ENCODE measurements at places on chromosomes 1 and 21.

- peak; percentile 20 for DNase-seq
Observed at GRCh38 chr21:43012596-43012995, 38.2 kb downstream of the PKNOX1 start.

DNA sequence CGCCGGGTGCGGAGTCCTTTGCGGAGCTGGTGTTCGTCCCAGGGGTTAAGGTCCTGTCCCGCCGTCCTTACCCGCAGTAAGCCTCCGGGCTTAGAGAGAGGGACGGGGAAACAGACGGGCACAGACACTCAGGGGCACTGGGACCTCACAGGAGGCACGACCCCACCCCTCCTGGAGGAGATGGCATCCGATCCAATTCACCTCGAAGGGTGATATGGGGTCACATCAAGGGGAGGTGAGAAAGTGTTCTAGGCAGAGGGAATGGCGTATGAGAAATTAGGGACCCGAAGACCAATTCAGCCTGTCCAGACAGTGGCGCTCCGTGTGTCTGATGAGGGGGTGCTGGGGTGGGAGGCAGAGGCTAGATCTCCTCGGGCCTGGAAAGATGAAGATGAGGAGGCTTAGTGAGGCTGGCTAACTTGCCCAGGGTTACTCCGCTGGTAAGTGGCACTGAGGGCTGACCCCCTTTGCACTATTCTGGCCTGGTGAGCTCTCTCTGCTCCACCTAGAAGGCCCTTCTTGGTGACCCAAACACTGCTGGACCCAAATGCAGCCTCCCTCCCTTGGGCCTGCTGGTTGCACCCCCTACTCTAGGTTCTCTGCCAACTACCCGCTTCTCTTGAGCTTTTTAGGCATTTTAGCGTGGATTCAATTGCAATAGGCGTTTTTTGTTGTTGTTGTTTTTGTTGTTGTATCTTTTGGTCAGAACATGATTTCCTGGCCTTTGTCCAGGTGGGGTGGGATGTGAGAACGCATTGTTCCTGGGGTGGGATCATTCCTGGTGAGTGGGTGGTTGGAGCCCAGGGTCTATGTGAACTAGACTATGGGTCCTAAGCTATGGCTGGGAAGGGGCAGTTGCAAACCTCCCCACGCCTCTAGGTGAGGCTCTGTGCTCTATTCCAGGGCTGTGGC lies 12.3 kb downstream of the BTBD19 start:
- DNase-seq = no peak

- peak; percentile 41 for DNase-seq
Observed at GRCh38 chr1:193674292-193674944, 488.0 kb upstream of the B3GALT2 start.

DNA sequence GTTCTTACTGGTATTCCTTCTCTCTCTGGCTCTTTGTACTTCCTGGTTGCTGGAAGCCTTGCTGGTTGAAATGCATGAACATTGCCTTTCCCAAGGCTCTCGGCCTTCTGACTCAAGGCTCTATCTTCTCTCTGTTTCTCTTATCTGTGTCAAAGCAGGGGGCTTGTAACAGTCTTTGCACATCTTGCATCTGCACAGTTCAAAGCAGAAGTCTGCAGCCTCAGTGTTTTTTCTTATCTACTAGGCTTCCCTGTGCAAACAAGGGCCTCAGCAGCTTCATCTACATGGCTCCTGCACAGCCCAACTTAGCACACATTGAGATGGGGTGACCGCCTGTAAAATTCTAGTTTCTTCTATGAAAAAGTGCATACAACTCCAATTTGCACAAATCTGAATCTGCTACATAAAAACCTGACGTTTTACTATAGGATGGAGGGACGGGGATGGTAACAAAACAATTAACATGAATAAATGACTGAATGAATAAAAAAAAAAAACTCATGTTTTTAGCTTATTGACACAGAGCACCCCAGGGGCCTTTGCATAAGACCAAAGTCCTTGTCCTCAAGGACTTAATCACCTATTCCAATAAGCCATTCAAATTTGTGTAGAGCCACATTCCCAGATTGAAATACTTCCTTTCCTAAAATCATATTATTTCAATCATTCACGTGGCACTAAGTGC lies 458.3 kb downstream of the LMO4 start:
- DNase-seq = no peak

DNA sequence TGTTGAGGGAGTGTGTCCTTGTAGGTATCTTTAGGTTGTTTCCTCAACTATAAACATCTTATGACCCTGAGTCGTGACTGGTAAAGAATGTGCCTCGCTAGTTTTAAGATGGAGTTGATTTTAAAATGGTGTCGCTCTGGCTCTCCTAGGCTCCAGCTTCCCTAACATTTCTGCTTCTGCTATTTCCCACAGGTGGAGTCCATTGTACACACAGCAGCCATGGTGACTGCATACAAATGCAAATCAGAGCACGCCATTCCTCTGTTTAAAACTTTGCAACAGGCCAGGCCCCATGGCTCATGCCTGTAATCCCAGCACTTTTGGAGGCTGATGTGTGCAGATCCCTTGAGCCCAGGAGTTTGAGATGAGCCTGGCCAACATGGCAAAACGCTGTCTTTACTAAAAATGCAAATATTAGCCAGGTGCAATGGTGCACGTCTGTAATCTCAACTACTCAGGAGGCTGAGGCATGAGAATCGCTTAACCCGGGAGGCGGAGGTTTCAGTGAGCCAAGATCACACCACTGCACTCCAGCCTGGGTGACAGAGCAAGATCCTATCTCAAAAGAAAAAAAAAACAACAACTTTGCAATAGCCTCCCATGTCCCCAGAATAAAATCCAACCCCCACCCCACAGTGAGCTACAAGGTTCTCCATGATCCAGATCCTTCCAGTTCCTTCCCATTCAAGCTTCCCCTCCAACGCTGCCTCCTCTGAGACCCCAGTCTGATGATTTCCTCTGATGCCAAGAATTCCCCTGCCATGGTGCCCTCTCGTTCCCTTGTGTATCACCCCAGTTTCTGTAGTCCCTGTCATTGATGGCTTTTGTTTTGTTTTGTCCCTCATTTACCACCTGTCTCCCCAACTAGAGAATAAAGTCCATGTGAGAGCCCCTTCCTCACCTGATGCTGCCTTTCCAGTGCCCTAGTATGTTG lies 36.9 kb upstream of the KLHDC7A start:
- no peak for DNase-seq

DNA sequence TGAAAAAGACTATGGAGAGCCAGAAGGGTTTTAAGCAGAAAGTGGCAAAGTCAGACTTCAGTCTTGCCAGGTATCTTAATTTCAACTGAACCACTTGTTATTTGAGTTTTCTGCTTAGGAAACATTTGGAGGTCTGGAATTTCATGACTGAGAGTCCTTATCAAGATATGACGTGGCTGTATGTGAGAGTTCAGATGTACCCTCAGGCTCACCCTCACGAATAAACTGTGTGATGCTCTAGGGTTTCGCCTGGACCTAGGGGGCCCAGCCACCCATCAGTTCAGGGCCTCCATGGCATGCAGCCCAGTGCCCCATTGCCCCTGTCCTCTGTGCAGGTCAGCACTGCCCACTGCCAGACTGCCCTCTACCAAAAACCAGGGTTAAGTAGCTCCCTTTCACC lies 30.6 kb upstream of the TADA1 start:
- DNase-seq = no peak

- no peak for DNase-seq
Observed at GRCh38 chr1:6000444-6001288, 8.4 kb upstream of the NPHP4 start.

DNA sequence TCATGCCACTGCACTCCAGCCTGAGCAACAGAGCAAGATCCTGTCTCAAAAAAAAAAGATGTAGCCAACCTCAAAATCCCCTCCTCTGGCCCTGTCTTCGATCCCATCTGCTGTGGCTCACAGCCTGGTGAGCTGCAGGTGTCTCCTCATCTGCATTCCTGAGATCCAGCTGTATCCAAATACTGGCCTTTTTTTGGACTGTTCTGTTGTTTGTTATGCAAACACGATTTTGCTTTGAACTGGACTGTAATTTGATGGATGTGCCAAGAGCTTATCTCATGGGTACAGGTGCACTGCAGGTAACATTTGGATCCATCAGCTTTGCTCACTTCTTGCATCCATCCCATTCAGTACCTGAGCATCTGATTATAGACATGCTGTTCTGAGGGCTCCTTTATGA lies 14.1 kb upstream of the FAM43B start:
- DNase-seq = no peak

GRCh38 chr1:159211331-159212136 lies 6.9 kb downstream of the ACKR1 start:
- DNase-seq = no peak

GRCh38 chr1:77281491-77282186 lies at the start of gene AK5:
Gene AK5 (plus strand): TSS chr1:77282019. CDS start chr1:77282314, 295 bp downstream.
- DNase-seq = peak; percentile 38

- no peak for DNase-seq
Observed at GRCh38 chr1:41784531-41785274, 134.0 kb downstream of the HIVEP3 start.

DNA sequence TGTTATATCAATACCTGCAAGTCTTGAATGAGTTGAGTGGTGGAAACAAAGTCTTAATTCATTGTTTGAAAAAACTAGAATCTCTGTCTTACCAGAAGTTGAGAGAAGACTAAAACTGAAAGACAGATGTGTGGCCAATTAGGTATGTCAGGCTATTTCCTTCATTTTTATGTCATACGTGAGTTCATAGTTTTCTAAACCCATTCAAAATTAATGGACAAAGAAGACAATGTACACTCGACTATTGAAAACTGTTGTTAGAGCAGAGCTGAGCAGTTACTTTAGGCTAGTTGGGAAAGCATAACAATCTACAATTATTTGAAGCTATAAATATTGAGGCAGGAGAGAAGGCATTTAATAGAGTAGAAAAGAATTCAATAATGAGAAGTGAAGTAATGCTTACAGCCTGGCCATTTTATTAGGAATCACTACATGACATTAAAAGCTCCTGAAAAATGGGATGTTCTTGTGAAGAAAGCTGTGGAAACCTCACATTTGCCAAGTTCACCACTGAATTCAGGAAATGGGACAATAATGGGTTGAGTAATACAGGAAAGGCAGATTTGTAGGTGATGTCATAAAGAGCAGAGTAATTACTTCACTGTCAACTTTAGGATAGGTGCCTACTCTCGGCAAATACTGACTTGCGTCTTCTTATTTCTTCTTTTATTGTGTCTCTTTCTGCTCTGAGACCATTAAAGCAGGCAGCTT lies 204.4 kb downstream of the PLA2G4A start:
- peak; percentile 19 for DNase-seq

DNA sequence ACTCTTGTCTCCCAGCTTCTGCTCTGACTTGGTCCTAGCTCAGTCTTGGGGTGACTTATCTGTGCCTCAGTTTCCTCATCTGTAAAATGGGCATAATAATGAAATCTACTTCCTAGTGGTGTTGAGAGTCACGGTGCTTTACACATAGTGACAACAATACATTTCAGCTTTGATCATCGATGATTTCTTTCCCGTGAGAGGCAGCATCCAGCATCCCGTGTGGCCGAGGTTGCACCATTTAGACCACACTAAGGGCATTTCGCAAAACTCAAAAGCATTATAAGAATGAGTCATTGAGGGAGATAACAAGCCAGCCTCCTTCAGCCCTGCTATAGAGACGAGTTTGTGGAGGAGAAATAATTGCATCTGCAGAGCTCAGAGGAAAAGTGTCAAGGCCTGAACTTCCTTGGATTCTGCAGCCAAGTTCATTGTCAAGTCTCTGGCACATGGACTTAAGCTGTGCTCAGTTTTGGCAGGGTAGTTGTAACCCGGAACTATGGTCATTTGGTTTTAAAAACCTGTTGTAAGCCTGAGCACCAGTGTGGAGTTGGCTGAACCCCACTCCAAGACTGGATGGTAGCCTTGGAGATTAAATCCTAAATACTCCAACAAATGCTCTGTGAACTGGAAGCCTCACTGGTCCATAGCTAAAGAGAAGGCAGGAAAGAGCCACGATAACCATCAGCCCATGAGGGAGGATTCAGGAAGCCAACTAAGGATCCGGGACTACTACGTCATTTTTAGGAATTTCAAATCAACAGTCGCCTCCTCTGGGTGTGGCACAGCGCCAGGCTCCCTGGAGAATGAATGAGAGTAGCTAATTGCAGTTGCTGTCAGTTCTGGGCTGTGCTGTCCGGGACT lies 64.2 kb downstream of the TCP10L start:
- DNase-seq = peak; percentile 91

GRCh38 chr1:88985032-88985431 lies 7.4 kb downstream of the KYAT3 start:
- DNase-seq = peak; percentile 85

DNA sequence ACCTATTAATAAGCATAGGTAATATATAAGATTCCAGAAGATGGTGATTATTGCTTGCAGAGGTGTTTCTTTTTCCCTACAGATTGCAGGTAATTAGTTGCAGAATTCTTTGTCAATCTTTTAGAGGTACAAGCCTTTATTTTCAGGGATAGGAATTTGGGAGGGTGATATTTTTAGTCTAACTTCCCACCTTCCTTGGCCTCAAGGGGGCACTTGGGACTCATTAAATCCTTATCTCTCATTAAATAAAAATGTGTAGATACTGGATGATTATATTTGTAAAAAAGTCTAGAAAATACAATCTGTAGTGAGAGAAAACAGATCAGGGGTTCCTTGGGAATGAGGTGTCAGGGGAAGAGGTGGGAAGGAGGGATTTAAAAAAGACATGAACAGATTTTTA lies 179.2 kb downstream of the PATJ start:
- DNase-seq = peak; percentile 8

- no peak for DNase-seq
Observed at GRCh38 chr1:65949230-65949626, 156.5 kb downstream of the PDE4B start.

GRCh38 chr1:53375440-53375839 lies 47.6 kb upstream of the LRP8 start:
- DNase-seq = no peak

DNA sequence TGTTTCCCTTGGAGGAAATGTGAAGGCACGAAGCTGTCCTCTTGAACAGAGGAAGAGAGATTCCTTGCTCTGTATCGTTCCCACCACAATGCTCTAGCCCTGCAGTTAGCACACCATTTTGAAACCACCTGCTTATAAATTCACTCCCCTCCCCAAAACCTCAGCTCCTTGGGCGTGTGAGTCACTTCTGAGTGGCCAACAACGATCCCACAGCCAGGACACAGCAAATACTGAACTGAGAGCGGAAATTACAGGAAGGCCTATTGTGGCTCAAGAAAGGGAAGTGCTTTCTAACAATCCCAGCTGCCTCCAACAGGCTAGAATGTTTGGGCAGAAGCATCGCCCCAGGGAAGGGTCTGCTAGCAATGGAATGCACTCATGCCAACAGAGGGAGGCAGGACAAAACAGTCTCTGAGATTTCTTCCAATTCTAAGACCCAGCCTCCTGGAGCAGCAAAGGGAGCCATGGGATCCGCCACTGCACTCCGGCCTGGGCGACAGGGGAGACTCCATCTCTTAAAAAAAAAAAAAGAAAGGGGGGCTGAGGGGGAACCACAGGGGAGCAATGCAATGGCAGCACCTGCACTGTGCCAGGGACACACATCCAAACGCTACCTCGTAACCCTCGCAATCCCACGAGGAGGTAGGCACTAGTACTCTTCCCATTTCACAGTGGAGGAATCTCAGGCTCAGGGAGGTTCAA lies 1.9 kb downstream of the TMEM53 start:
- DNase-seq = peak; percentile 88

Data from astrocyte of the spinal cord (primary cell).